ENCODE measurements at places on chromosomes 12 and 14. TPM values are rescaled to one million over a fixed set of nuclear protein-coding genes. Genes with fewer than 3 reads are reported as not detected.

- peak overlapping the region; percentile 94 for H3K27ac ChIP-seq
- peak; percentile 36 for DNase-seq
- H3K4me1 ChIP-seq = peaks cover 21% of the 10 kb centered on the region
- H3K36me3 ChIP-seq = peaks cover 5% of the 10 kb centered on the region
These were observed 520 bp upstream of the MON2 start for GRCh38 chr12:62466018-62466593.

DNA sequence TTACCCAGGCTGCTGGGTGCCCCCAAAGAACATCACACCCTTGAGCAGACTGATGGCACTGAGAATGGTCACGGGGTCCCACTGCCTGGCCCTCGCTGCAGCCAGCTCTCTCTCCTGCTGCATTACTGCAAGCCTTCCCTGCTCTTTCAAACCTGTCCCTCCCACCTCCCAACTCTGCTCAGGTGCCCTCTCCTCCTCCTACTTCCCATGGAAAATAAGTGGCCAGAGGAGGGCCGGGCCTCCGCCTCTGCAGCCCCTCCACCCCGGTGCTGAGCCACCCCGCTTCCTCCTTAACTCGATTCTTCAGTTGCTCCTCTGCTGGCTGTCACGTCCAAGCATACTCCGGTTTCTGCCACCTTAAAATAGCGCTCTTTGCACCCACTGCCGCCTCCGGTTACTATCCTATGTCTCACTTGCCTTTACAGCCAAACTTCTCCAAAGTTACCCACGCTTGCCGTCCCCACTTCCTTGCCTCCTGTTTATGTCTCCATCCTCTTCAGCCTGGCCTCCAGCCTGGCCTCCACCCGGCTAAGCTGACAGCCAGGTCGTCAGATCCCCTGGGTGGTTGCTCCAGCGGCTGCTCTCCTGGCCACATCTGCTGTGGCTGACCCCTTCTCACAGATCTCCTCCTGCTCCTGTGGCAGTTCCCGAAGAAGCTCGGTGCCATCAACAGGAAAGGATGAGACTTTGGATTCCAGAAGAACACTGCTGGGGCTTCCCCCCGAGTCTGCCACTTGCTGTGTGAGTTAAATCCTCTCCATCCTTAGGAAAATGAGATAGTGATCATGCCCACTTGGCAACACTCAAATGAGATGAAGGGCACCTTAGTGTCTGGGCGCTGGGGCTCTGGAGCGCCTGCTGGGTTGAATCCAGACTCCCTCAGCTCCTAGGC lies 7.7 kb downstream of the SMIM41 start:
- H3K36me3 ChIP-seq = no peaks in the 10 kb centered on the region
- no peak for DNase-seq
- H3K27ac ChIP-seq = no peak overlapping the region
- H3K27me3 ChIP-seq = peaks cover 32% of the 10 kb centered on the region

- H3K4me1 ChIP-seq = peaks cover 31% of the 10 kb centered on the region
- H3K27me3 ChIP-seq = no peaks in the 10 kb centered on the region
- H3K27ac ChIP-seq = peak within 1 kb of the TSS; percentile 89
- H3K36me3 ChIP-seq = peaks cover 19% of the 10 kb centered on the region
These were observed at the start of gene IKZF4 for GRCh38 chr12:56020423-56021184. TSS of gene IKZF4 (plus strand) at chr12:56021043. CDS start at chr12:56021494, 451 bp downstream.

DNA sequence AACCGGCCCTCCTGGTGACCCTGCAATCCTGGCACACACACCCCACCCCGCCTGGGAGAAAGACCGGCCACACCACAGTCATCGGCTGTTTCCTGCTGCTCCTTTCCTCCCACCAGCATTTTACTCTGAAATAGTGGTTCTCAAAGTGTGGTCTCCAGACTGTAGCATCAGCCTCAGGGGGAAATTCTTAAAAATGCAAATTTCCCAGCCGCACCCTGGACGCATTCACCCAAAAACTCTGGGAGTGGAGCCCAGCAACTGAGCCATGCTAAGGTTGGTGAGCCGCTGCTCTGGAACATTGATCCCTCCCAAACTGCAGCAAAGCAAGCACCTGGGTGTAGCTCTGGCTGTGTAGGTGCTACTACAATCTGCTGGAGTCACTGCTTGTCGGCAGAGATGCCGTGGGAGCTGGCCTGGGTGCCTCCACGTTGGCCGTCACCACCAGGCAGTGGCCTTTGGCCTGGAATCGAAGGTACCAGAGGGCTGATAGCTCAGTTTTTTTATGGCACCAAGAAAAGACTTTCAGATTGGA lies 38.4 kb upstream of the BCL2L14 start:
- H3K27me3 ChIP-seq = no peaks in the 10 kb centered on the region
- no peaks in the 10 kb centered on the region for H3K36me3 ChIP-seq
- peak overlapping the region; percentile 79 for H3K27ac ChIP-seq
- no peak overlapping the region for H3K4me3 ChIP-seq
- DNase-seq = no peak
- peaks cover 29% of the 10 kb centered on the region for H3K4me1 ChIP-seq

DNA sequence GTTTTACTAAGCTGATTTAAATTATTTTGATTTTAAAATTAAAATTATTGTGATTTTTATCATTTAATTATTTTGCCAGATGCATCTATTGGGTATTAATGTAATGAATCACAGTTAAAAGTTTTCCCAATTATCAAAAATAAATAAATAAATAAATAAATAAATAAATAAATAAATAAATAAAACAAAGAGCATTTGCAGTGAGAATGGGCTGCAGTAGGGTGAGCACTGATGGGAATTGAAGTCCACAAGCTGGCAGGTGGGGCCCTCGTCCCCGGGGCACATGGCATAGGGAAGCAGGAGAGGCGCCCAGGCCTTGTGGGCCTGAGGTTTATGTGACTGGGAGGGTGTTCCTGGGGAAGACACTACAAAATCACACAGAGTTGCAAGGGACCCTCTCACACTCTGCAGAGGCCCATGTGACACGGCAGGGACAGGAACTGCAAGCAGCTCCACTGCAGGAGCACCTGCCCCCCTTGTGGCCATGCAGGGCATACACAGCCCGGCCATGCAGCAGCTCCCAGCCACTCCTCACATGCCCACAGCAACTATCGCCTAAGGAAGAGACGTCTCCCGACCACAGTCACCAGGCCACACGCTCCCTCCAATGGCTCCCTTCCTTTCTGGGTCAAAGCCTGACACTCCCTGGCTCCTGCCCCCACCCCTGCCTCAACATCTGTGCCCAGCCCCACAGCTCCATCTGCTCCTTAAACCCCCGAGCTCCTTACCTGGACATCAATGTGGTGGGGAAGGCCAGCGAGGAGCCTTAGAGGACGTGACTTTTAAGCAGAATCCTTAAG lies 256.3 kb upstream of the SFSWAP start:
- no peaks in the 10 kb centered on the region for H3K27me3 ChIP-seq
- H3K4me3 ChIP-seq = no peak overlapping the region
- H3K27ac ChIP-seq = no peak overlapping the region
- no peaks in the 10 kb centered on the region for H3K4me1 ChIP-seq
- H3K36me3 ChIP-seq = no peaks in the 10 kb centered on the region

GRCh38 chr12:67758521-67758920 lies 110.0 kb downstream of the DYRK2 start:
- DNase-seq = no peak
- no peak overlapping the region for H3K27ac ChIP-seq
- H3K27me3 ChIP-seq = no peaks in the 10 kb centered on the region

DNA sequence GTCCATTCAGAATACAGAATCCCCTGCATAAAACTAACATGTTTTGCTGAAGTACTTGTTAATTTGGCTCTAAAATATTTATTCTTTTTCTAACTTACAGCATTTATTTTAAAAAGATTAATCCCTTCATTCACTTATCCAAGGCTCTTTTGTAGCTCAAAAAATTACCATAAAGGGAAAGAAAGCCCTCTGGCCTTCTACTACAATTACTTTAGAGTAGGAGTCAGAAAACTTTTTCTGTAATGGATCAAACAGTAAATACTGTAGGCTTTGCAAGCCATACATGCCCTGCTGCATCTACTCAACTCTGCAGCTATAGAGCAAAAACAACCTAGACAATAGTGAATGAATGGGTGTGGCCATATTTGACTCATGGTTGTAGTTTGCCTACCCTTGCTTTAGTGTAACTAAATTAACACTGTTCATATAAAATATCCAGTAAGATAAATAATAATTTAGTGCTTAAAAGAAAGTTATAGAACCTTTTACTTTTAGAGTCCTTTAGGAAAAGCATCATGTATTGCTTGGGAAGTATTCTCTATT lies 74.2 kb upstream of the ZFP36L1 start:
- H3K27ac ChIP-seq = no peak overlapping the region
- no peaks in the 10 kb centered on the region for H3K27me3 ChIP-seq
- H3K4me3 ChIP-seq = no peak overlapping the region

DNA sequence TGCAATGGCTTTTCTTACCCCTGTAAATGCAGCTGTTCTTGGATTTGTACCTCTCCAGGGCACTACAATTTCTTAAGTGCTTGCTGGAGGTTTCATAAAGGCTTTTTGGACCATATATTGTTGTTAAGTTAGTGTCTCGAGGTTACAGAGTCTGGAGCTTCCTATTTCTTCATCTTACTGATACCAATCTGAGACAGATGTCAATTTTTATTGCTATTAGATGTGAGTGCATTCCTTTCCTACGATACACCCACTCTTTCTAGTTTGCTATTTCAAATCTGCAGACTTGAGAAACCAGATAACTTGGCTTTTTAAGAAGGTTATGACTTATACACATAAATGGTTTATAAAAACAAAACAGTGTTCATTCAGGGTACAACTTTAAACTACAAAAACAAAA lies 2.1 kb downstream of the NOXRED1 start:
- H3K27me3 ChIP-seq = no peaks in the 10 kb centered on the region

GRCh38 chr14:51691176-51691575 lies 39.5 kb downstream of the FRMD6 start:
- no peak for DNase-seq
- no peaks in the 10 kb centered on the region for H3K4me1 ChIP-seq
- H3K27me3 ChIP-seq = peaks cover 6% of the 10 kb centered on the region
- H3K4me3 ChIP-seq = no peak overlapping the region

DNA sequence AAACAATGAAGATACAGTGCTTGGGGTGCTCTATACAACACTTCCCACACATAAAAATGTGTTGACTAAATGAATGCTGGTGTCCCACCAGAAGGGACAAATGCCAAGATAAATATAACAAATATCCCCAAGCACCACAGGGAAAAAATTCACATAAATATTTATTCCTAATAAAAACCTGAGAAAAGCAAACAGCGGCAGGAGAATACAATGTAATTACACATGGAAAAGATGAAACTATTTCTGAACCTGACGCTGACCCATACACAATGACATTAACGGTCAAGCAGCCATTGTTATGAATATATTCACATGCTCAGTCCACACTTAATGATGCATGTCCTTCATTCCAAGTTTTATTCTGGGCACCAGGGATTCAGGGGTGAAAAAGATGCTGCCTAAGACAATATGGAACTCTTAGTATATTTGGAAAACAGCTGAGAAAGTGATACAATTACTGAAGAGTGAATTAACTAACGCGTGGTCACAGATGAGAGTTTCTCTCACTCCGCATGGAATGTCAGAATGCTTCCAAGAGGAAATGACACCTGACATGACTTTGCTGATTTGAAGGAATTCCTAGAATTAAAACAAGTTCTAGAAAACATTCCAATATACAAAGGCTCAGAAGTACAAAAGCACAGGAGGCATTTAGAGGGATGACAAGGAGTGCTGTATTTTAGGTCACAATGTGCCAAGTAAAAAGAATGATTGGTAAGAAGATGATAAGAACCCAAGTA lies 27.9 kb upstream of the PTPRR start:
- H3K36me3 ChIP-seq = no peaks in the 10 kb centered on the region
- H3K27me3 ChIP-seq = no peaks in the 10 kb centered on the region
- H3K4me3 ChIP-seq = no peak overlapping the region
- no peaks in the 10 kb centered on the region for H3K4me1 ChIP-seq
- no peak overlapping the region for H3K27ac ChIP-seq

DNA sequence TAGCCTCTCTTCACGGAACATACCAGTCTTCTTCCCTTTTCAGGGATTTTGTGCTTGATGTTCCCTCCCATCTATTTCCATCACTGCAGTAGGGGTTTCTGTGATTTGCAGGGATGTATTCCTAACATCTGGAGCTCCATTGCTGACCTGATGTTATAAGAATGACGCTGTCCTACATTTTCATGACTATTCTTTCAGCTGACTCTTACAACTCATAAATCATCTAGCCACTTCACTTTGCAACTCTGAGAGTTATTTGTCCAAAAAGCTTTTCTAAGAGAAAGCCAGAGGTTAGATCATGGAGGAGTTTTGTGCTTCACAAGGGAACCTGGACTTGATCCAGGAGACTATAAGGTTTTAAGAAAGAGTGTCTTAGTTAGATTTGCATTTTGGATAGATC lies 116.6 kb upstream of the FAR2 start:
- H3K27me3 ChIP-seq = peaks cover 12% of the 10 kb centered on the region
- no peaks in the 10 kb centered on the region for H3K36me3 ChIP-seq
- no peak overlapping the region for H3K4me3 ChIP-seq
- no peak overlapping the region for H3K27ac ChIP-seq

GRCh38 chr12:128609861-128610260 lies 213.9 kb downstream of the SLC15A4 start:
- no peaks in the 10 kb centered on the region for H3K36me3 ChIP-seq
- H3K4me1 ChIP-seq = no peaks in the 10 kb centered on the region
- H3K4me3 ChIP-seq = no peak overlapping the region

GRCh38 chr12:47901063-47901717 lies 3.6 kb downstream of the VDR start:
- peaks cover 62% of the 10 kb centered on the region for H3K4me1 ChIP-seq
- H3K4me3 ChIP-seq = peak overlapping the region; percentile 30
- H3K27ac ChIP-seq = no peak overlapping the region
- H3K27me3 ChIP-seq = peaks cover 7% of the 10 kb centered on the region
- DNase-seq = no peak

- H3K4me1 ChIP-seq = no peaks in the 10 kb centered on the region
- no peaks in the 10 kb centered on the region for H3K27me3 ChIP-seq
- no peak for DNase-seq
- peaks cover 2% of the 10 kb centered on the region for H3K36me3 ChIP-seq
- H3K27ac ChIP-seq = no peak overlapping the region
- no peak overlapping the region for H3K4me3 ChIP-seq
These were observed 17.9 kb upstream of the KTN1 start for GRCh38 chr14:55562135-55562534.

GRCh38 chr12:127728285-127728684 lies 538.7 kb upstream of the TMEM132C start:
- H3K4me1 ChIP-seq = no peaks in the 10 kb centered on the region
- no peak for DNase-seq
- no peak overlapping the region for H3K4me3 ChIP-seq
- no peak overlapping the region for H3K27ac ChIP-seq

DNA sequence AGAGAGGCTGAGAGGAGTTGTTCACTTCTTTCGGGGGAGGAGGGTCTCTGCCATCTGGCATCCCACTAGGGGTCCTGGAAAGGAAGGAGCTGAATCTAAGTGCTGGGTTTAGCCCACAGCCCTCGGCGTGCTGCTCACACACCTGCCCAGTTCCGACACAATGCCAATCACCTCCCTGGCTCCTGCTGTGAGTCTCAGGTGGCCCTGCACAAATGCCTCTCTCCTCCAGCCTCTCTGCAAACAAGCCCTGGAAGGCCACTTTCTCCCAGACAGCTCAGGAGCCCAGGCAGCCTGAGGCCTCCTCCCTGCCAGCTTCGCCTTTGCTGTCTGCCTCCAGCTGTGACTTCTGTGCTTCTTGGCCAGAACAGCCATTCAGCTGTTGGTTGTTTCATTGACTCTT lies 51.2 kb downstream of the SMIM41 start:
- H3K36me3 ChIP-seq = no peaks in the 10 kb centered on the region
- H3K4me3 ChIP-seq = no peak overlapping the region
- peaks cover 9% of the 10 kb centered on the region for H3K27me3 ChIP-seq
- H3K27ac ChIP-seq = no peak overlapping the region
- DNase-seq = no peak

GRCh38 chr12:31794745-31795144 lies 65.9 kb upstream of the AMN1 start:
- no peak overlapping the region for H3K27ac ChIP-seq
- no peaks in the 10 kb centered on the region for H3K27me3 ChIP-seq
- DNase-seq = no peak
- no peak overlapping the region for H3K4me3 ChIP-seq
- peaks cover 39% of the 10 kb centered on the region for H3K4me1 ChIP-seq

The CYP27B1 gene
- total RNA-seq = 7.9 TPM

The MAPK1IP1L gene
- 105 TPM for total RNA-seq

The ASPG gene
- not detected for total RNA-seq

The CIDEB gene
- 13.6 TPM for total RNA-seq

The GTF2A1 gene
- total RNA-seq = 34.3 TPM
